Left cardiac atrium (tissue), 4 donors: ENCODE measurements at places on chromosomes 11 and 22.

- no peak for DNase-seq
These were observed 11.1 kb downstream of the FOLR3 start for GRCh38 chr11:72146625-72147024.

DNA sequence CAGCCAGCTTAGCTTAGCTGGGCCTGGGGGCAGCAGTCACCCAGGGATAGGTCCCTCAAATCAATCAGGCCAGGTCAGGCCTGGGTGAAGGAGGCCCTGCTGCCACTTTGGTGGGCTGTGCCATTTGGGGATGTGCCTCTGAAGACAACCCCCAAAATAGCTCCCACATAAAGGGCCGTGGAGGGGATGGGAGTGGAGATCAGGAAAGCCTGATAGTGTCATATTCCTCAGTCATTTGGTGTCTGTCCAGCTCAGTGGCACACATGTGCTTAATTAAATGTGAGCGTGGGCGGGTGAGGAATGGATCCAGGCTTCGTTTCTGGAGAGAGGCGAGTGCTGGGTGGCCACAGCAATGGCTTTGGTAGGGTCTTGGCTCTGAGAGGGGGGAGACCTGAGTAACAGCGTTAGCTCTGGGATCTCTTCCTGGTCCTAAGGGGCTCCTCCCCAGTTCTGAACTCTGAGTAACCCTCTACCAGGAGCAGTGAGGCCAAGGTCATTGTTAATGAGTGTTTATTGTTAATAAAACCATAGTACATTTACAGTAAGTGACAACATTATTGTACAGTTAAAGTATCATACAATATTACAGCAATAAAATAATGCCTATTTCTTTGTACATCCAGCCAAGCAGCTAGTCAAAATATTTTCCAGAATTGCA, 45.2 kb downstream of the NAT10 start:
- DNase-seq, result no peak

GRCh38 chr11:46736146-46736545, 17.1 kb downstream of the F2 start:
- no peak for DNase-seq

- DNase-seq, result no peak
These were observed 14.0 kb upstream of the APLNR start for GRCh38 chr11:57251037-57251436.

DNA sequence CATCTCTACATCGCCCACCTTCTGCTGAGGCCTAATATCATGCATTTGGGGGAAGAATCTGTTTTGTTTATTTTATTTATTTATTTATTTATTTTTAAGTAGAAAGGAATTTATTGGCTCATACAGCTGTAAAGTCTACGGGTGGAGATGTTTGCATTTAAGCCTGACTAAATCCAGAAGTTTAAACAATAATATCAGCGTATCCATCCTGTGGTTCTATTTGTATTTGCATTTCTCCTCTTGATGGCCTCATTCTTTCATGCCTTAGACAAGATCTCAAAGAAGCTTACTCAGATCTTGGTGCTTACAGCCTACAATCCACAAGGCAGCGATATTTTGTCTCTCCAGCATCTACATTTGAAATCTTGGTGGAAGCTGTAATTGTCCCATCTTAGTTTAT, 67.1 kb upstream of the CARD18 start:
- no peak for DNase-seq

GRCh38 chr11:3130269-3131071, 34.6 kb downstream of the OSBPL5 start:
- DNase-seq, result peak; percentile 28

DNA sequence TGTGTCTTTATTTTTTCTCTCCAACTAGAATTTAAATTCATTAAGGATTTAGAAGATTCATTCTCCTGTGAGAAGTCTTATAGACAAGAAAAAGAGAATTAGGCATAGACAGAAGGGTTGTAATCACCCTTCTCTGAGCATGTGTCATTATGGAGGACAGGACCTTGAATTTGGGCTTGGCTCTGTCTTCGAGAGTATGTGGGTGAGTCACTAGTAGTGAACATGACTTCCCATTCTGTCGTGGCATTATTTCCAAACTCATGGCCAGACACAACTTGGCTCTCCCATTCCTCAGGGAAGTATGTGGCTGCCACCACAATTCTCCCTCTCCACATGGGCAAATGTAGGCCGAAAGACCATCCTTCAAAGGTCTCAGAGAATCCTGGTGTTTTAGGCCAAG, 14.3 kb upstream of the ANKK1 start:
- no peak for DNase-seq

DNA sequence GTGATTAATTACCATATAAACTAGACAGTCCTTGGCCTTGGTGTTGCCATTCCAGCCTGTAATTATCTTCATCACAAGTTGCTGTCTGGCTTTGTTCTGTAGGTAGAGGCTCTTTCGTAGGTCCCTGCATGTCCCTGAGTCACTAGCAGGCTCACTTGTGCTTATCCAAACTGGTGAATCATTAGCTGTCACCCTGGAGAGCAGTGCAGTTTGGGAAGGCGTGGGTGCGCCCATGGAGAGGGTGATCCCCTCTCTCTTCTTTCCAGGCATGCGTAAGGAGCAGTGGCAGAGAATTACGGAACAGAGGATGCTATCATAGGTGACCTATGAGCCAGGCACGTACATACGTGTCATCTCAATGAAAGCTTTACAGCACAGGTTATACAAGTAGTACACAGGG, 11.0 kb upstream of the EHF start:
- DNase-seq, result no peak

- no peak for DNase-seq
These were observed at the start of gene OR5AL1 for GRCh38 chr11:56412396-56412795. Gene OR5AL1, plus strand, starts transcription at chr11:56412696.

DNA sequence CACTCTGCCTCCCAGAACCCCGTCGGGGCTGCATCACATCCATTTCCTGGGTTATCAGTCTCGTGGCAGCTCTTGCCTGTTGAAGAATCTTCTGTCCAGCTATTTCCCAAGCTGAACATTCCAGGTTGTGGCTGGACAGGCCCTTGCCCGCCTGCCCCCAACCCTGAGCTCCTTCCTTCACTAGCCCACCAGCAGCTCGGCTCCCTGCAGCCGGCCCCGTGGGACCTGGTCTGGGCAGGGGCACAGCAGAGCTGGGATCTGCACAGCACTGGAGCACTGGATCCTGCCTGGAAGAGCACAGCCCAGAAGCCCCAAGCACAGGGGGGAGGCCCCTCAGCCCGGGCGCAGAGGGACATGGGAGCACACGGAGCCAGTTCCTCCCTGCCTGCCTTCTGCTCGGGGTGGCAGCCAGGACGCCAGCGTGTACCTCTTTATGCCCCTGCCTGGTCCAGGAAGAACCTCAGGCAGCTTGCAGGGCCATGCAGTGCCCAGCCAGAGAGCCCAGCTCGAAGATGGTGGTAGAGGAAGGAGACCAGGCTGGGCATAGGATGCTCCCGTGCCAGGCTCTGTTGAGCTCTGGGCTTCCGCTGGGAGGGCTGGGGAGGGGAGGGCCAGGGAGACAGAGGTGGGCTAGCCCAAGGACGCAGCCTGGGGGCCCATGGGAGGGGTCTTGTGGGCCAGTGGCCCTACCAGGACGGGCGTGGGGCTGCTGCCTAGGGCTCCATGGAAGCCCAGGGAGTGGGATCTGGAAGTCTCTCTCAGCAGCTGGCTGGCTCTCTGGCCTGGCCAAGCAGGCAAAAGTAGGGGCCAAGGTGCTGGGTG, 16.6 kb upstream of the GNB1L start:
- peak; percentile 21 for DNase-seq
